ENCODE measurements at places on chromosomes 6 and 20.

- DNase-seq = no peak
Measured at GRCh38 chr6:9766240-9766915, 648.5 kb downstream of the TFAP2A start.

GRCh38 chr6:18099511-18099910 lies 23.0 kb downstream of the NHLRC1 start:
- no peak for DNase-seq

DNA sequence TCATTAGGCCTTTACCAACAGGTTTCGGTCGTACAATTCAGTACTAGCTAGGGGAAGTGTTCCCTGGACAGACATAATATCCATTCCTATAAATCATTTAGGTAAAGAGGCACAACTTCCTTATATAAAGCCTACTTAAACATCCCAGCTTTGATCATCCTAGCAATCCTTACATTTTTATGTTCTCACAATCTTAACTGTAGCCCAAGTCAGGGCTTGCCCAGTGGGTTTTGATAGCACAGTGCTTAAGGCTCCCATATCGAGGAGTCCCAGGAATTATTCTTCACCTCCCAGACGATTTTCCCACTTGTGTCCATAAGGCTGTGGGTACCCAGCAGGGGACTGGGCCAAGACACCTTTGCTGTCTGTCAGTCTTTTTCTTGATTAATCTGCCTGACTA lies 63.2 kb downstream of the E2F3 start:
- DNase-seq = no peak

DNA sequence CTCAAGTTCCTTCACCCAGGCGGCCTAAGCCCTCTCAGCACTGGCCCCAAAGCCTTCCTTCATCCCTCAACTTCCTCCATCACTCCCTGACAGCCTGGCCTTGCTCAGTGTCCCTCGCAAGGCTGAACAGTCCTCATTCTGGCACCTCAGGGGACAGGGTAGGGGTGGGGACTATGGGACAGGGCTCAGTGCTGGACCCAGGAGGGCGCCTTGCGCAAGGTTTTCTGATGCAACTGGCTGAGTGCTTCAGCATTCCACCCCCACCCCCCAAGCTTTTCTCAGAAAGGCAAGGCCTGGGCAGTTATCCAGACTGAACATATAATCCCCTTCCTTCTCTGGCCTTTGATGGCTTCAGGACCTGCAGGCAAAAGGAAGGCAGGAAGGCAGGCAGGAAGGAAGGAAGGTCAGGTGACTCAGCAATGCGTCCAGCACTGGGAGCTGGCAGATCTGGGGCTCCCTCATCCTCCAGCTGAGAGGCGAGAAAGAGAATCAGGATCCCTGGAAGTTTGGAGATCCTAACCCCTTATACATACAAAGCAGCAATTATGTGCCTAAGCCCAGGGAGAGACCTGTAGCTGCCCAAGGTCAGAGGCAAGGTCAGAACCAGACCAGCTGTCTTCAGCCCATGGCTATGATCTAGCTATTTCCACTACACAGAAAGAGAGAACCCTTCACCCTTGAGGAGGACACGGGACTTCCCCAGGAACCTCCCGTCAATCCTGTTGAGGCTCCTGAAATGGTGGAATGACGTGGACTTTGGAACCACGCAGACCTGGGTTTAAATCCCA lies 8.6 kb upstream of the TRIB3 start:
- no peak for DNase-seq

GRCh38 chr6:24195836-24196597 lies 70.0 kb downstream of the NRSN1 start:
- DNase-seq = no peak

- DNase-seq = no peak
Measured at GRCh38 chr20:57481281-57481711, 43.6 kb downstream of the CTCFL start.

- no peak for DNase-seq
Measured at GRCh38 chr20:45470937-45471336, 1.4 kb downstream of the WFDC2 start.
